Astrocyte (in vitro differentiated cells and primary cell): ENCODE measurements at places on chromosomes 2 and 18. TPM values are rescaled to one million over a fixed set of nuclear protein-coding genes. Genes with fewer than 3 reads are reported as not detected.

DNA sequence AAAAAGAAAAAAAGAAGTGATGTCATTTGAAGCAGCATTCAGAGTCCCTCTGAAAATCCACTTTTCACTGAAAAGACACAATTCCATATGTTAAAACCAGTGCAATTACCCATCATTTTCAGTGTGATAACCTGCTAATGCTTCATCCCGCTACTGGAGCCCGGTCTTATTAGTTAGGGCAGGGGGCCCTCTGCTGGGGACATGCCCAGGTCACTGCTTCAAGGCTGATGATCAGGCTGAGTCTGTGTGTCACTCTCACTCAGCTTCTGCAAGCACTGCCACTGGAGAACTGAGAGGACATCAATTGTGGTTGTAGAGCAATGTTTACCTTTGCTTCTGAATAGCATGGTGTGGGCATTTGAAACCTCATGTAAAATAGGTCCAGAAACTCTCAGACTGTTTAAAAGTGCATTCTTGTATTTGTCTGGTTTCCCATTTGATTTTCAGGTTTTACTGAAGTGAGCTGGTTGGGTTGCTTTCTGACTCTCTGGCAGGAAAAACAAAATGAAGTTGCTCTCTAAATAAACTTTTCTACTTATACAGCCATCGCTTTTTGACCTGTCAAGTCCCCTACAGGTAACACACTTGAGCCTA, 49.2 kb upstream of the NXPH2 start:
- H3K36me3 ChIP-seq = no peaks in the 10 kb centered on the region
- no peak overlapping the region for H3K27ac ChIP-seq
- H3K27me3 ChIP-seq = no peaks in the 10 kb centered on the region
- DNase-seq = no peak
- H3K4me3 ChIP-seq = no peak overlapping the region
- H3K4me1 ChIP-seq = no peaks in the 10 kb centered on the region

DNA sequence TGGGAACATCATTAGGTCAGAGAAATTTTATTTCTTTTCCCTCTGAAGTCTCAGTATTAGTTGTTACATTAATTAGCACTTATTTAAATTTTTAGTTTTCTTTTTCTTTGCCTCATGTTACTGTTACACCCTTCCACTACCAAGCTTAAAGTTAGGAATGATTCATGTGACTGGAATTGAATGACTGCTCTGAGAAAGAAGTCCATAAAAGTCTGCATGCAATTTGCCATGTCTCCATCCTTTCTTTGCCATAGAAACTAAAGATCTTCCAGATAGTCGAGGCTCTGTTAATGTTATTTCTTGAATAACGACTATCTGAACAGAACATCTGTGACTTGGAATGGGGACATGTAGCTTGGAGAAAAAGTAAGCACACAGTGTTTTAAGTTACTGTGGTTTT, 1269.8 kb upstream of the PIK3C3 start:
- no peak for DNase-seq
- H3K4me1 ChIP-seq = no peaks in the 10 kb centered on the region
- H3K27me3 ChIP-seq = no peaks in the 10 kb centered on the region
- no peak overlapping the region for H3K27ac ChIP-seq
- H3K36me3 ChIP-seq = no peaks in the 10 kb centered on the region

GRB14 gene
- 8.6 and 11.1 TPM in 2 replicates for total RNA-seq

GRCh38 chr18:677951-678381, 20.5 kb downstream of the TYMS start:
- H3K4me1 ChIP-seq = no peaks in the 10 kb centered on the region
- no peak overlapping the region for H3K4me3 ChIP-seq
- peak; percentile 49 for DNase-seq

DNA sequence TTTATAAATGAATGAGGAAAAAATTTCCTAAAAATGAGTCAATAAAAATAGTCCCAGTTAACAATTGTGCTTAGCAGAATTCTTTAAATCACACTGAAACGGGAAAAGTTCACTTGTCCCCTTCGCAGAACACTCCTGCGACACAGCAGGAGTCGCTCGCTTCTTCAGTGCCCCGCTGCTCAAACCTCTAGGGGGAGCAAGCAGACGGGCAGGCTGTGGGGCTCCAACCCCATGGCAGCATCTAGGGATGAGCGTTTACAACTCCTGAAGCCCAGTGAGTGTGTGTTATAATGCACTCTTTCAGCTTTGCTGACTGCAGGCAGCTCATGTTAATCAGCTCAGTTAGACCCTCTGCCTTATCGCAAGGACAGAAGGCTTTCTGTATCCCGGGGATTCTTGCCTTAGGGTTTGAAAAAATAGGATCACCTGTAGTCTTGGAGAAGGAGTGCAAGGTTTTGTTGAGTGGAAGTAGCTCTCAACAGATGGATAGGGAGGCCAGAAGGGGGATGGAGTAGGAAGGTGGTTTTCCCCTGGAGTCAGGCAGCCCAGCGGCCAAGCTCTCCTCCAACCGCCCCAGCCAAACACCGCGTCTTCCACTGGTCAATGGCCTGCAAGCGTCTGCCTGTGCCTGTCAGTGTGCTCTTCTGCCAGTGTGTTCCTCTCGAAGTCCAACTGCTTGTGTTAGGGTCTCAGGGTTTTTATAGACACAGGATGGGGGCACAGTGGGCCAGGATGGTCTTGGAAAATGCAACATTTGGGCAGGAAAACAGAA, 1977.7 kb upstream of the LRRTM1 start:
- no peak overlapping the region for H3K4me3 ChIP-seq
- no peaks in the 10 kb centered on the region for H3K36me3 ChIP-seq
- no peaks in the 10 kb centered on the region for H3K4me1 ChIP-seq
- H3K27me3 ChIP-seq = no peaks in the 10 kb centered on the region
- no peak for DNase-seq

DNA sequence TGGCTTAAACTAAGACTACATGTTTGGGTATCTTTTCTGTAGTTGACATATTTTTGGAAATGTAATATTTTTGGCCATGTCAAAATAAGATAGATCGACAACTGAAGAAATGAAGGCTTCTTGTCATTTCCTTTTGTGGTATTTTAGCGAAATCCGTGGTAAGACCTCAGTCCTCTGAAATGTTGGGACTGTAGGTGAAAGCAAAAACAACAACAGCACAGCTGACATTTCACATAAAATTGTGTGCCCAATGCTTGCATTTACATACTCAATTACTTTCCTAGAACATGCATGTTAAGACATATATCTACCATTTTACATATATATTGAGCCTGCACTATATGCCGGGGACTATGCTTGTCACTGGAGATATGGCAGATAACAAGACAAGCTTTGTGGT, 50.2 kb downstream of the SPP2 start:
- H3K36me3 ChIP-seq = no peaks in the 10 kb centered on the region
- no peaks in the 10 kb centered on the region for H3K4me1 ChIP-seq
- no peaks in the 10 kb centered on the region for H3K27me3 ChIP-seq
- no peak for DNase-seq

TACR1 gene
- not detected in 2 replicates for total RNA-seq

TUBB8B gene
- not detected in 2 replicates for total RNA-seq

- no peak overlapping the region for H3K4me3 ChIP-seq
- no peaks in the 10 kb centered on the region for H3K4me1 ChIP-seq
- no peaks in the 10 kb centered on the region for H3K36me3 ChIP-seq
- no peak overlapping the region for H3K27ac ChIP-seq
- DNase-seq = peak; percentile 22
Observed at GRCh38 chr2:96580771-96581170, 44.2 kb downstream of the ARID5A start.

DSG2 gene
- total RNA-seq = 154 and 168 TPM in 2 replicates

GRCh38 chr2:172558372-172558771, 2.5 kb downstream of the PDK1 start:
- no peak overlapping the region for H3K27ac ChIP-seq
- no peaks in the 10 kb centered on the region for H3K27me3 ChIP-seq
- no peak overlapping the region for H3K4me3 ChIP-seq
- H3K36me3 ChIP-seq = peaks cover 3% of the 10 kb centered on the region
- DNase-seq = no peak

REG1B gene
- total RNA-seq = not detected in 2 replicates

- H3K4me3 ChIP-seq = no peak overlapping the region
- H3K4me1 ChIP-seq = no peaks in the 10 kb centered on the region
- no peaks in the 10 kb centered on the region for H3K27me3 ChIP-seq
- no peaks in the 10 kb centered on the region for H3K36me3 ChIP-seq
- H3K27ac ChIP-seq = no peak overlapping the region
Observed at GRCh38 chr2:237636578-237636977, 9.2 kb downstream of the LRRFIP1 start.

GRCh38 chr18:64027931-64028695, 58.2 kb downstream of the SERPINB8 start:
- no peak overlapping the region for H3K4me3 ChIP-seq
- H3K27ac ChIP-seq = no peak overlapping the region
- no peaks in the 10 kb centered on the region for H3K36me3 ChIP-seq

DNA sequence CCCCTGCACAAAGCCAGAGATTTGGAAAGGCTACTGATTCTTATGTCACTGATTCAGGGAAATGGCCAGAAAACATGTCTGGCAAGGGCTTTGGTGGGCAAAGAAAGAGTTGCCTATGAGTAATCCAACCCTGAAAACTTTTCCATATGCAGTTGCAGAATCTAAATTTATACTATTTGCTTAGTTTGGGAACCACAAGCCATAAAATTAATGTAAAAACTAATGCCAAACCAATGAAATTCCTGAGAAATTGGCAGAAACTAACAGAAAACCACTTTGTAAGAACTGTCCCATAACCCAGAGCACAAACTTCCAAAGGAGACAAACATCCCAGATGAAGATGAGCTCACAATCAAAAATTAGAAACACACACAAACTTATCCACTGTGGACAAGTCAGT, 48.8 kb downstream of the TCF4 start:
- H3K4me1 ChIP-seq = no peaks in the 10 kb centered on the region
- no peaks in the 10 kb centered on the region for H3K36me3 ChIP-seq
- no peaks in the 10 kb centered on the region for H3K27me3 ChIP-seq
- H3K4me3 ChIP-seq = no peak overlapping the region
- H3K27ac ChIP-seq = no peak overlapping the region

GRCh38 chr18:46821856-46822711, 65.2 kb upstream of the ST8SIA5 start:
- H3K4me3 ChIP-seq = no peak overlapping the region
- H3K36me3 ChIP-seq = no peaks in the 10 kb centered on the region
- no peak overlapping the region for H3K27ac ChIP-seq

C2orf80 gene
- total RNA-seq = not detected in 2 replicates

DNA sequence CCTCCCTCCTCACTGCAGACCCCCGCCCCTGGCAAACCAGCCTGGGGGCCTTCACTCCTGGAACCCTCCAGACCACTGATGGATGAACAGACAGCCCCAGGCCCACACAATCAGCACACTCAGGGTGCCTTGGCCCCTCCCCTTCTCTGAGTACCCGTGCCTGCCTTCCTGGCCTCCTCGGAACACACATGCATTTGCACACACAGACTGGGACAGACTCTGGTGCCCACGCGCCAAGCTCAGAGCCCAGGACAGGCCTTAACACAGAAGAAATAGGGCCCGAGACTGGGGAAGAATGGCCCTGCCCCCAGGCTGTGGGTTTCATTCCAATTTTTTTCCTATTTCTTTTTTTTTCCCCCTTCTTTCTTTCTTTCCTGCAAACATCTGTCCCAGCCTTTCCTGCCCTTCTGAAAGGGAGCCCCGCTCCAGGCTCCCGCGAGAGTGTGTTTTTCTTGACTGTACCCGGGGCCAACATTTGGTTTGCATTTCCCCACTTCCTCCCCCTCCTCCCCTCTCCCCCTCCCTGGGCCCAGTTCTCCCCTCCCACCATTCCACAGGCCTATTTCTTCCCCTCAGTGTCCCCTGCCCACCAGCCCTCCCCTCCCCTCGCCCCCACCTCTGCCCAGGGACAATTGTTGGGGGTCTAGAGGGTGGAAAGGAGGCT, 618 bp upstream of the TNS1 start:
- DNase-seq = peak; percentile 51
- H3K4me1 ChIP-seq = peaks cover 60% of the 10 kb centered on the region
- no peak overlapping the region for H3K4me3 ChIP-seq
- peak overlapping the region; percentile 55 for H3K27ac ChIP-seq
- H3K27me3 ChIP-seq = no peaks in the 10 kb centered on the region

TRIM54 gene
- total RNA-seq = not detected in 2 replicates

DNA sequence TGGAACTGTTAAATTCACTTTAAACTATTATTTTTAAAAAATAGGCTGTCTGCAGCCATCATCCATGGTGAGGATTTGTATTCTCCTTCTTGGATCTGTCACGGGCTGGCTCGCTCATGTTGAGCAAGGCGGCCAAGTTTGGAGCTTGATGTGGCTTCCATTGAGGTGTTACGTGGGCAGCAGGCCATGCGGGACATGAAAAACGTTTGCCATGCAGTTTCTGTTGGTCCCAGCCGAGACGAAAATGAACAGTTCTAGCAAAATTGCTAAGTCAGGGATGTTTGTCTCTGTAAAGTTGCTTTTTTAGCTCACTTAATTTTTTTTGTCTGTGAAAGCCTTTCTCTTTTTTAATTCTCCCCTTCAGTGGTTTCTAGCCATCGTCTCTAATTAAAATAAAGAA, 70.2 kb upstream of the MGAT5 start:
- no peak for DNase-seq
- H3K4me1 ChIP-seq = no peaks in the 10 kb centered on the region
- H3K27me3 ChIP-seq = no peaks in the 10 kb centered on the region

STEAP3 gene
- total RNA-seq = 38.8 and 43.1 TPM in 2 replicates

TLX2 gene
- total RNA-seq = not detected in 2 replicates

DNA sequence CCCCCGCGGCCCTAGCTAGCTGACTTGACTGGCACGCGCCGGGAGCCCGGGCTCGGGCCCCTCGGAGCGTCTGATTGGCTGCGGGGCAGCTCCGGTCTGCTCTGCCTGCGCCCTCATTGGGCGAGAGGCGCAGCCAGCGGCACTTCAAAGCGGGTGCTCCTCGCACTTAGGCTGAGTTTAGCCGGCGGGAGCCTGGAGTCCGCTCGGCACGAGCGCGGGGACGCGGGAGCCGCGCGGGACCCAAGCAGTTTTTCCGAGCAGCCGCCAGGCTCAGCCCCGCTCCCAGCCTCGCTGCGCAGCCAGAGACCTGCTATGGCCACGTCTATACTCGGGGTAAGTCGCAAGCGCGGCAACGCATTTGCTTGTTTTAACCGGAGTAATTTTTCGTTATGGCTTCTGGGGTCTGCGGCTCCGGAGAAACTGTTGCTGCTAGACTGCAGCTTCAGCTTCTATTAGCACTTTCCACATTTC, at the start of gene SP9:
Gene SP9, plus strand, starts transcription at position 174 of the 471 bp plus-strand sequence. Its CDS starts 139 bp downstream, at position 313.
- no peak within 1 kb of the TSS for H3K27ac ChIP-seq
- H3K36me3 ChIP-seq = no peaks in the 10 kb centered on the region
- H3K4me3 ChIP-seq = peak within 1 kb of the TSS; percentile 20
- H3K27me3 ChIP-seq = peaks cover 97% of the 10 kb centered on the region
- H3K4me1 ChIP-seq = peaks cover 8% of the 10 kb centered on the region
- peak; percentile 60 for DNase-seq
